ENCODE measurements at places on chromosomes 7 and 10.

GRCh38 chr10:46559231-46559671 lies 2.8 kb upstream of the GPRIN2 start:
- no peak for DNase-seq

- peak; percentile 73 for DNase-seq
These were observed 47.1 kb upstream of the OTUD1 start for GRCh38 chr10:23391821-23392220.

DNA sequence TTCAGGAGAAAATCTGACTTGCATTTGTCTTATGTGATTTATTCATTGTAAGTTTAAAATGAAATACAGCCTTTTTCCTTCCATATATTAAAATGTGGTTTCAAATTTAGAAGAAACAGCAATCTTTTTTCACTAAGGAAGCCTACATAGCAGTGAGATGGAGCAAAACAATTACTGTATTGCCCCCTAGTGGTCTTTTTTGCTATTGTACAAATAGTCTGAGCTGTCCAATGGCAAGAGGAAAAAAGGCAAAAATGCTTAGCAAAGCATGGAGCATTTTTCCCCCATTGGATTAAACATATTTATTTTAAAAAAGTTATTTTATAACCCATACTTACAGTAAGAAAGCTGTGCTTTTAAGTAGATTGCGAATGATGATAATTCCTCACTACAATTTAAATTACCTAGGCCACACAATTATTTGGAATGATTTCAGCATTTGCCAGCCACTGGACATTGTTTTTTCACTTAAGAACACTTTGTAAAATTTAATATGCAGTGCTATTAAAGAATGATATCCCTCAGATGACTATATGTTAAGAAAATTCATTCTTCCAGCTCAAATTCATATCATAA lies 119.5 kb downstream of the CPED1 start:
- DNase-seq: peak; percentile 68

GRCh38 chr10:121553511-121554264 lies 44.6 kb downstream of the FGFR2 start:
- no peak for DNase-seq

- no peak for DNase-seq
These were observed 51.7 kb upstream of the SORCS3 start for GRCh38 chr10:104589431-104589830.

DNA sequence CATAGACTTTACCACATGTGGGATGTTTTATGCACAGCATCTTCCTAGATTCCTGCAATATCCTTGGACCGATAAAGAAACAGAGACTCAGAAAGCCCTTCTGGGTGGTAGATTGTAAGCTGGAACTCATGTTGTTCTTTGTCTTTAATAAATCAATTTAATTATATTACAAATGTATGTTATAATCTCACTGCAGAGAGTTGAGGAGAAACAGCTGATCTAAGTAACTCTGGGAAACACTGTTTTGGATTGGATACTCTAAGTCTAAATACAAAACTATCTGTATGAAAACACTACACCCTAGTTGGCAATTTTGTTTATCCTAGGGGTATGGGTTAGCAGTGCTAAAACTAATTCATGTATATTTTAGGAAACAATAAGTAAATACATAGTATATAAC lies 1015.2 kb downstream of the XPNPEP1 start:
- no peak for DNase-seq

DNA sequence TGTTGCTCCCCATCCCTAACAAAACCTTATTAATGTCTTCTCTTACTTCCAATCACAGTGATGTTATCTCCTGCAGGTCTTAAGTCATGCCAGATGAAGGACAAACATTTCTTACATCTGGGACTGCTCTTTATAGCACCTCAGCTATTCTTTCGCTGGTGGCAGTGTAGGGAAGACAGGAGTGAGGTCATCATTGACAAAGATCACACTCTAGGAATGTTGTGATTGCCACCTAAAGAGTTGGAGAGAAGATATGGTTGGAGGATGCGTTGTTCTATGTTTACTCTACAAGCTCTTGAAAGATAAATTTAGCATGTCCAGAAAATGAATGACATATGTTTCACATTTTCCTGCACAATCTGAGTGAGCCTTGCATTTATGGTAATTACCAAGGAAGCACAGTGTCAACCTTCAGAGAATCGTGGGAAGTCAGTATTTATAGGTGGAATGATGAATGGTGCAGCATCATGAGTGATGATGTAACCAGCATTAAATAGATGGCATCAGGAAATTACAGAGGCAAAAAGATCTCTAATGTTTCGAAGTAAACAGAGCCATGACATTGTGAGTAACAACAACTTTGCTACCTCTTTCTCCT lies 188.1 kb upstream of the STEAP1 start:
- DNase-seq: no peak

DNA sequence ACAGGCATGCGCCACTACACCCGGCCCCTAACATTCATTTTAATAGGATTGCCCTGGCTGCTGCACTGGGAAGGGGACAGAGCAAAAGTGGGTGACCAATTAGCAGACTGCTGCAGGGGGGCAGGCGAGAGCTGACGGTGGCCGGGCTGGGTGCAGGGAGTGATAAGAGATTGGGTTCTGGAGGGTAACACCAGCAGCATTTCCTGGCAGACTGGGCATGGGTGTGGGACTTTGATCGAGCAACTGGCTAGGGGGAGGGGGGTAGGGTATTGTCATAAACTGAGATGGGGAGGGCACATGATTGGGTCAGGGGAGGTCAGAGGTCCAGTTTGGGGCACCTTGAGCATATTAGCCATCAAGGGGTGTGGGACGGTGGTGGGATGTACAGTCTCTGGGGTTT lies 20.2 kb upstream of the AMZ1 start:
- DNase-seq: no peak

Measured in activated CD4-positive, alpha-beta T cell treated with anti-CD3 and anti-CD28 coated beads, Interleukin-2, Interleukin-6, amounts not matched to agents 100 ng/mL and 50 ng/mL, durations not matched to agents 16 hours and 8 hours (primary cell).